ENCODE measurements at places on chromosomes 16 and 17. TPM values are rescaled to one million over a fixed set of nuclear protein-coding genes. Genes with fewer than 3 reads are reported as not detected.

The C17orf100 gene
- 0.34 TPM for total RNA-seq

The TRIM47 gene
- 56.5 TPM for total RNA-seq

The IKZF3 gene
- 0.17 TPM for total RNA-seq

The ZNF652 gene
- 20.7 TPM for total RNA-seq

The ICAM2 gene
- total RNA-seq: 12.9 TPM

The AIPL1 gene
- total RNA-seq: not detected

The TP53TG3F gene
- total RNA-seq: not detected

The SYCE1L gene
- total RNA-seq: 3.4 TPM

The ZP2 gene
- not detected for total RNA-seq

The GRIN2A gene
- total RNA-seq: under 0.01 TPM

The MARCHF10 gene
- total RNA-seq: 1.3 TPM

The CA4 gene
- total RNA-seq: not detected

The SLC5A10 gene
- total RNA-seq: not detected

The CMTM3 gene
- 292 TPM for total RNA-seq

The OGFOD1 gene
- total RNA-seq: 75.8 TPM

The KDM6B gene
- total RNA-seq: 20.4 TPM

The ABCA10 gene
- 0.14 TPM for total RNA-seq

The CHST5 gene
- not detected for total RNA-seq

The CDYL2 gene
- total RNA-seq: 8.4 TPM

The FOXF1 gene
- not detected for total RNA-seq

The DUSP3 gene
- total RNA-seq: 122 TPM

The SLFN13 gene
- total RNA-seq: 4.4 TPM

The OR3A3 gene
- total RNA-seq: not detected

The PDILT gene
- total RNA-seq: not detected

The MRPL58 gene
- 77.7 TPM for total RNA-seq

The CDK3 gene
- 11.5 TPM for total RNA-seq

The STRADA gene
- 18.6 TPM for total RNA-seq

The DGKE gene
- 7.0 TPM for total RNA-seq

The GCGR gene
- total RNA-seq: not detected

The DNAAF8 gene
- total RNA-seq: 1.8 TPM

Measured in kidney epithelial cell (primary cell).